ENCODE measurements at places on chromosomes 16 and 17.
A peak's percentile ranks its signal among the peaks of the same experiment; 100 is the strongest.

- no peak for DNase-seq
Measured at GRCh38 chr16:80387318-80387921, 153.4 kb upstream of the DYNLRB2 start.

- DNase-seq: peak; percentile 58
Measured at GRCh38 chr17:58317421-58318064, 11.1 kb downstream of the TSPOAP1 start.

GRCh38 chr16:69123910-69124309 lies 8.5 kb downstream of the CHTF8 start:
- no peak for DNase-seq

DNA sequence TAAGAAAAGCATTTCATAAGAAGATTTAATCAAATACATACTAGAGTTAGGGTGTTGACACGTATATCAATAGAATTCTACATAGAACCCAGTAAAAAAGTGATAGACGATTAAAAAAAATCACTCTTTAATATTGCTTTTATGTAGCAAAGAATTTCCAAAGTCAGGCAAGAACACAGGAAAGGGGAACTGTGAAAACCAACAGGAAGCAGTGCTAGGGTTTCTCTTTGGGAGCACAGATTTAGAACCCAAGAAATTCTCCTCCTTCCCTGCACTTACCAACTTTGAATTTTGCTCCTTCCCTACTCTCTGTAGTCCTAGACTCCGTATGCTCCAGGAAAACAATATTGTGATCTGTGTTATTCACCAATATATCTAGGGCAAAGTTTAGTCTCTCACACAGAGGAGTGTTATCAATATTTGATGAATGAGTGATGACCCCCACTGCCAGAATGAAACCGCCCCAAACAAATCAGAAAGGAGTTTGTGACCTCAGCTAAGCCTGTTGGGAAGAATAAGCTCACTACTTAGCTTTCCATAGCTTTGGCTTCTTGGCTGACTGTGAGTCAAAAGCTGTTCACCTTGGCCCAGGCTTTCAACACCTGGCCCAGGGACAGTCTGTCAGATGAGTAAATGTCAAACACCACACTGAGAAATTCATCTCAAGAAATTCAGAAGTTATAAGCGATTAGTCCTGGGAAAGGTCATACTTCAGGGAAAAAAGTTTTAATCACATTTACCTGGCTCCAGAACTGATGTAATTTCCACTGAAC lies 8.6 kb downstream of the RFWD3 start:
- DNase-seq: no peak

DNA sequence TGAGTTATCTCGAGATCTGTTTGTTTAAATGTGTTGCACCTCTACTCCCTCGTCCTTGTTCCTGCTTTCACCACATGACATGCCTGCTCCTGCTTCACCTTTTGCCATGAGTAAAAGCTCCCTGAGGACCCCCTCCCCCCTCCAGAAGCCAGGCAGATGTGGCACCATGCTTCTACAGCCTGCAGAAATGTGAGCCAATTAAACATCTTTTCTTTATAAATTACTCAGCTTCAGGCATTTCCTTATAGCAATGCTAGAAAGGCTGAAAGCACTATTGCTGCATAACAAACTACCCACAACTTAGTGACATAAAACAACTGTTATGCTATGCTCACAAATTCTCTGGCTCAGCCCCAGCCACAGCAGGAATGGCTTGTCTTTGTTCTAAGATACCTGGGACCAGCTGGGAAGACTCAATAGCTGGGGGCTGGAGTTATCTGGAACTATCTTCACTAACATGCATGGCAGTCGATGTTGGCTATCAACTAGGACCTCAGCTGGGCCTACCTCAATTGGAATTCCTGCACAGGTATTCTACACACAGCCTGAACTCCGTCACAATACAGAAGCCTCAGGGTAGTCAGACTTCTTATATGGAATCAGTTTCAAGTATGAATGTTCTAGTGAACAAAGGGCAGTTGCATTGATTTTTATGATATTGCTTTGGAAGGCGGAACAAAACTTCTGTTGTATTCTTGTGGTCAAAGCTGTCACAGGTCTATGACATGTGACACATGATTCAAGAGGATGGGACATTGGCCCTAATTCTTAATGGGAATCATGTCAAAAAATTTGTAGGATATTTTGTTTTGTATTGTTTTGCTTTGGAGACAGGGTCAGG lies 186.0 kb upstream of the PIRT start:
- no peak for DNase-seq

DNA sequence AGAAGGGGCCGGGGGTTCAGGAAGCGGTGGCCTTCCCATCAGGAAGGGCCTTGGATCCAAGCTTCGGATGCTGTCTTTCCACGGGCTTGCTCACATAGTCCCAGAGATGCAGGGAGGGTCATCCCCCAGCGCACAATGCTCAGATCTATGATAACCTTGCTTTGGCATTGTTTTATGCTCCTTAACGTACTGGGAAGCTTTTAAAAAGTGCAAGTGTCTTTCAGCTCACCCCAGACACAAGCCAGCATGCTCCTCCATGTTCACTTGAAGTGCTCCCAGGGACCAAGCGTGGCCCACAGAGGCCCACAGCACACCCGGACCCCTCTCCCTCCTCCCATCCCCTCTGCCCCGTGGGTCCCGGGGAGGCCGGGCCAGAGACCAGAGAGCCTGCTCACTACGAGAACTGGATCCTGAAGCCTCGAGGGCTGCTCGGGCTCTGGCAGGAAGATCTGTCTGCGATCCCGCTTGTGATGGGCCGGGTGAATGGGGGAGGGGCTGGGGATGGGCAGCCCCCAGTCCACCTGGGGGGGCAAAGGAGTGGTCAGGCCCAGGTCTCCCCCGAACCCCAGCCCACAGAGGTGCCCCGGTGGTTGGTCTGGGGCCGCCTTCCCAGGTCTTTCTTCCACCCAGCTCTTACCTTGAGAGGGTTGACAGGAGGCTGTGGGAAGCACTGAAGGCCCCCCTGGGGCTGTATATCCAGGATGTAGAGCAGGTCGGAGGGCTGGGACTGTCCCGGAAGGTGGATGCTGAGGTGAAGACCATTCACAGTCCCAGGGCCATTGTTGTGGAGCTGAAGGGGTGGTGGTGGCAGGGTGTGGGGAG lies 11.8 kb upstream of the FAM171A2 start:
- DNase-seq: no peak

DNA sequence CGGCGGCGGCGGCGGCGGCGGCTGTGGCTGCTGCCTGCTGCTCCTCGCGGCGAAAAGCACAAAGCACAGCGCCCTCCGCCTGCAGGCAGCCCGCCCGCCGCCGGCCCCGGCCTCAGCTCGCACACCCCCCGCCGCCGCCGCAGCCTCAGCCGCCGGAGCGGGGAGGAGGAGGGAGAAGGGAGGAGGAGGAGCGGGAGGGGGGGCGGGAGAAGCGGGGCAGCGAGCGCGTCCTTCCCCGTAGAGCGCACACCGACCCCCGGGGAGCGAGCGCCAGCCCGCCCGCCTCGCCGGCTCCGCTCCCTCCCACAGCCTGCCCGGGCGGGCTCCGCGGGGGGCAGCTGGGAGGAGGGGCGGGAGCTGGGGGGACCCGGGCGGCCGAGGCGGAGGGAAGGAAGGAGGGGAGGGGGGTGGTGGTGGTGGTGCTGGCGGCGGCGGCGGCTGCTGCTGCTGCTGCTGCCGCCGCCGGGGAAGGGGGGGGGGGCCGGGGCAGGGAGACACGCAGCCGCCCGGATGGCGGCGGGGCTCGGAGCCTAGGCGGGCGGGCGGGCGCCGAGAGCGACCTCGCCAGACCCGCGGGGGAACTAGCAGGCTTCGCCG lies at the start of gene UBTF:
Gene UBTF (minus strand): TSS at position 60 of the 597 bp plus-strand sequence. CDS start 1,446 bp downstream, outside the sequence.
- DNase-seq: peak; percentile 90

DNA sequence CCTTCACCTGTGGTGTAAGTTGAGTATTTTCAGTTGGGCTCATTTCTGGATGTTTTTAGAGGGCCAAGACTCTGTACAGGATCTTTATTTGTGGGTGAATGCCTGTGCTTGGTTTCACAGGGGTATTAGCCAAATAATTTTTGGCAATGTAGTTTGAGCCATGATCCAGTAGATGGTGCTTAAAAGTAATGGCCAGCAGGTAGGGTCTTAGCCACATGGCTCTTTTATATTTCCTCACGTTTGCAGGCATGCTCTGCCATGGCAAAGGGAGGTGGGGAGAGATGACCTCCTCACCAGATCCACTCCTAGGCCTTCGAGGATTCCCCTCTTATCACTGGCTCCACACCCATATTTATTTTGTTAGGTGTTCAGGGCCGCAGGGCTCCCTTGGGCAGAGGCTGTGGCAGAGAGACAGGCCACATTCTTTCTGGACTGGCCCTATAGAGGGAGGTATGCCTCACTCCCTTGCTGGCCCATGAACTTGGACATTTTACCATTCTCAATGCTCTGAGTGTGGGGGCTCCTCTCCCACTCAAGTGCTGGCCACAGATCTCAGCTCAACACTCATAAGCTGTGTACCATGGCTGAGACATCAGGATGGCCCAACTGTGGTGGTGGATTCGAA lies 417.1 kb downstream of the XYLT1 start:
- no peak for DNase-seq

DNA sequence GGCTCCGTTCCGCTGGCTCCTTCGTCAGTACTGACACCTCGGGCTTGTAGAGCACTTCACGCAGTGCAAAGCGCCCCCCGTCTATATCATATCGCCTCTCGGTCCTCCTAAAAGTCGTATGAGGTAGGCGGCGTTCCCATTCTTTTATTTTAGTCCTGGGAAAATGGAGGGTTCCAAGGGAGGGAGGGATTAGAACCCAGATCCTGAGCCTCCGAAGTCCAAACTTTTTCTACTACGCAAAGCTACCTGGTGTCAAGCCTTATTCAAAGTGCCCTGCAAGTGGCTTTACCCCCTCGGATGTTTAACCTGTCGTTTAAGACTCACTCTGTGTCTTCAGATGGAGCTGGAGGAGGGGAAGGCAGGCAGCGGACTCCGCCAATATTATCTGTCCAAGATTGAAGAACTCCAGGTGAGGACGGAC lies 348 bp upstream of the FTSJ3 start:
- DNase-seq: no peak

DNA sequence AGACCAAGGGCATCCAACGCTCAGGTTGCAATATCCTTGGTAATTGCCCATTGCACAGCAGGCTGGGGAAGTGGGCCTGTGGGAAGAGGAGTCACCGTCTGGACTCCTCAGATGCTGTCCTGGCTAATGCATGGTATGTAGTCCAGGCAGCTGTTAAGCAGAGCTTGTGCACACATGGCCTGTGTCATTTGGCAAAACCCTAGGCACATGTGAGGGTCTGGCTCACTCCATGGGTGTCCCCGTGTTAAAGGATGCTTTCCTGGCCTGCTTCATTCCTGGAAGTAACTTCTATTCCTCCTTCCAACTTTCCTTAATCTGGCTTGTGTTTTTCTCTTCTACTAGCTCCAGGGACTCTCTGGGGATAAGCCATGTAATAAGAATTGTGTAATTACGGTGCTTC lies 378.0 kb upstream of the CA10 start:
- DNase-seq: peak; percentile 70

- DNase-seq: no peak
Measured at GRCh38 chr17:45184144-45184543, 22.5 kb downstream of the HEXIM2 start.

- DNase-seq: no peak
Measured at GRCh38 chr17:80381416-80381923, 33.5 kb upstream of the ENDOV start.
